Renal cortex interstitium (tissue), 15 donors: ENCODE measurements at places on chromosomes 13 and 19.

DNA sequence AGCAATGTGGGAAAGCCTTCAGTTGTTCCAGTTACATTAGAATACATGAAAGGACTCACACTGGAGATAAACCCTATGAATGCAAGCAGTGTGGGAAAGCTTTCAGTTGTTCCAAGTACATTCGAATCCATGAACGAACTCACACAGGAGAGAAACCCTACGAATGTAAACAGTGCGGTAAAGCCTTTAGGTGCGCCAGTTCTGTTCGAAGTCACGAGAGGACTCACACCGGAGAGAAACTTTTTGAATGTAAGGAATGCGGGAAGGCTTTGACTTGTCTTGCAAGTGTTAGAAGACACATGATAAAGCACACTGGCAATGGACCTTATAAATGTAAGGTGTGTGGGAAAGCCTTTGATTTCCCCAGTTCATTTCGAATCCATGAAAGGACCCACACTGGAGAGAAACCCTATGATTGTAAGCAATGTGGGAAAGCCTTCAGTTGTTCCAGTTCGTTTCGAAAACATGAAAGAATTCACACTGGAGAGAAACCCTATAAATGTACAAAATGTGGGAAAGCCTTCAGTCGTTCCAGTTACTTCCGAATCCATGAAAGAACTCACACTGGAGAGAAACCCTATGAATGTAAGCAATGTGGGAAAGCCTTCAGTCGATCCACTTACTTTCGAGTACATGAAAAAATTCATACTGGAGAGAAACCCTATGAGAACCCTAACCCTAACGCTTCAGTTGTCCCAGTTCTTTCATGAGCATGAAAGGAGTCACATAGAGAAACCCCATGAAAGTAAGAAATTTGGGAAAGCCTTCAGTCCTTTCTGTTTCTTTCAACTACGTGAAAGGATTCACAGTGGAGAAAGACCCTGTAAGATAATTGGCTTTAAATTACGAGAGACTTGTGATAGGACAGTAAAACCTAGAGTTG is 20.1 kb downstream of the ZNF627 start:
- no peak for DNase-seq

DNA sequence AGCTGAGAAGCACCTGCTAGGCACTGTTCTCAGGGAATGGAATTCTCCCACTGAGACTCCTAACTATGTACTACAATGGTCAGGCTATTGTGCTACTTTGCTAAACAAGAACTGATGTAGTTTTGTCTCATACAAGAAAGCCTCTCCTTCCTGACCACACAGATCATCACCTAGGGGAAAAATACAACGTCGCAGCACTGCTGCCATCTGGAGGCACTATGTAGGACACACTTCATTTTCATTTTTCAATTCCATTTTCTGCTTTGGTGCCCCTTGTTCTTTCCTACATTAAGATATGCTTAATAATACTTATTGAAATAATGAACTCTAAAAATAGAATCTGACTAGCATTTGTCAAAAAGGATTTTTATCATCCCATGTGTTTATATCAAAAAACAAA is 21.1 kb downstream of the PROSER1 start:
- DNase-seq: no peak

GRCh38 chr19:10805065-10805757 is 30.8 kb downstream of the TMED1 start:
- no peak for DNase-seq

DNA sequence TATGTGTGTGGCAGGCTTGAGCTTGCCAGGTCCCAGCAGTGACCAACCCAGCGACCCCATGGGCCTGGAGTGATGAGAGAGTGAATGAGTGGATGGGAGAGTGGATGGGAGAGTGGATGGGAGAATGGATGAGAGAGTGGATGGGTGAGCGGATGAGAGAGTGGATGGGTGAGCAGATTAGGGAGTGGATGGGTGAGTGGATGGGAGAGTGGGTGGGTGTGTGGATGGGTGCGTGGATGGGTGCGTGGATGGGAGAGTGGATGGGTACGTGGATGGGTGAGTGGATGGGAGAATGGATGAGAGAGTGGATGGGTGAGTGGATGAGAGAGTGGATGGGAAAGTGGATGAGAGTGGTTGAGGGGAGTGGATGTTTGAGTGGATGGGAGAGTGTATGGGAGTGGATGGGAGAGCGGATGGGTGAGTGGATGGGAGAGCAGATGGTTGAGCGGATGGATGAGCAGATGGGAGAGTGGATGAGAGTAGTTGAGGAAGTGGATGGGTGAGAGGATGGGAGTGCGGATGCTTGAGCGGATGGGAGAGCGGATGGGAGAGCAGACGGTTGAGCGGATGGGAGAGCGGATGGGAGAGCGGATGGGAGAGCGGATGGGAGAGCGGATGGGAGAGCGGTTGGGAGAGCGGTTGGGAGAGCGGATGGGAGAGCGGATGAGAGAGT is 10.3 kb upstream of the TEKTIP1 start:
- DNase-seq: no peak

DNA sequence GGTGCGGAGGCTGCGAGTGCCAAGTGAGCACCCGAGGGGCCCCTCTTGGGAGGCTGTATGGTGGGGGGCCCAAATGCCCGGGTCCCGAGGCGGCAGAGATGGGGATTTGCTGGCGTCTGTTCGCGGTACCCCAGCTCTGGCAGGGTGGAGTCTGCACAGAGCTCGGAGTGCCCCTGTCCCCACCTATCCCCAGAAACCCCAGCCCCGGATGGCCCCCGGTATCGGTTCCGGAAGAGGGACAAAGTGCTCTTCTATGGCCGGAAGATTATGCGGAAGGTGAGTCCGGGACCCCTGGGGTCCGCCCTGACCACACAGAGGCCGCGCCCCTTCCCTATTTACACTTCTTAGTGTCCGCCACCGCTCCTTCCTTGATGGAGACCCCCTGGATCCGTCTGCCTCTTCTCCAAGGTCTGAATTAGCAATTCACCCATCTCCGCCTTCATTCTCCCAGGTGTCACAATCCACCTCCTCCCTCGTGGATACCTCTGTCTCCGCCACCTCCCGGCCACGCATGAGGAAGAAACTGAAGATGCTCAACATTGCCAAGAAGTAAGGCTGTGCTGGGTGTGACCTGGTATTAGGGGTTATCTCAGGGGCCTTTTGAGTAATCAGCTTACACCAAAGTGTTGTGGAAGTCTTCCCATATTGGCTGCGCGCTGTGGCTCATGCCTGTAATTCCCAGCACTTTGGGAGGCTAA is 630 bp downstream of the PNPLA6 start:
- DNase-seq: no peak

- no peak for DNase-seq
Observed at GRCh38 chr19:55297267-55297666, 13.5 kb downstream of the BRSK1 start.

DNA sequence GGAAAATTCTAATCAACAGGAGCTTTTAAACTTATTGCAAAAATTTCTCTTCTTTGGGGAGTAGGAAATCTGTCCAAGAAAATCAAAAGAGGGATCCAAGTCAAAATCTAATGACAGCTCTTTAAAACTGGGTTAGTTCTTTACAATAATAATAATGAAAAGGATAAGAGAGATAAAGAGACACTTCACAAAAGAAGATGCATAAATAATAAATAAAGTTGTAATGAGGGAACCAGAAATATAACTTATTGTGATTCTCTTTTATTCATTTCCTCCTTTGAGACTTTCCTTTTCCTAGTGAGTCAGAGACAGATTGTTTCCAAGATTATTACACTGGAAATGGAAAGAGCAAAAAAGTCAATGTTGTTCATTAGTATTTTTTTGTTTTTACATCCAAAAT is 1029.3 kb downstream of the PCDH17 start:
- DNase-seq: no peak

- DNase-seq: no peak
Observed at GRCh38 chr13:41823476-41823875, 137.4 kb downstream of the VWA8 start.

GRCh38 chr13:28220166-28220565 is 81.8 kb downstream of the PAN3 start:
- DNase-seq: no peak

GRCh38 chr19:5302396-5302795 is 38.2 kb downstream of the PTPRS start:
- no peak for DNase-seq

DNA sequence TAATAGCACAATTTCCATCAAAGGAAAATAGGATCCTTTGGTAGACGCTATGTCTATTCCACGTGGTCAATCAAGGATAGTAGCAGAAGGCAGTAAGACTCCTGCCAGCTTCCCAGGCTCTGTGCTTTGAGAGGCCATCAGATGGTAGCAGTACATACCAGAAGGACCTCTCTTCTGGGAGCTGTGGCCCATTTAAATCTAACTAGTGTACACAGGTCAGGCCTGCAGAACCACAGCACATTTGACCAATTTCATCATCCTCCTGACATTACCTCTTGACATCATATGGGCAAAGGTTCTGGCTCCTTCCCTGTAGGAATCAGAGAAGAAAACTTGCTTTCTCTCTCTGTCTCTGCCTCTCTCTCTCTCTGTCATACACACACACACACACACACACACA is 229.6 kb upstream of the HTR2A start:
- no peak for DNase-seq

DNA sequence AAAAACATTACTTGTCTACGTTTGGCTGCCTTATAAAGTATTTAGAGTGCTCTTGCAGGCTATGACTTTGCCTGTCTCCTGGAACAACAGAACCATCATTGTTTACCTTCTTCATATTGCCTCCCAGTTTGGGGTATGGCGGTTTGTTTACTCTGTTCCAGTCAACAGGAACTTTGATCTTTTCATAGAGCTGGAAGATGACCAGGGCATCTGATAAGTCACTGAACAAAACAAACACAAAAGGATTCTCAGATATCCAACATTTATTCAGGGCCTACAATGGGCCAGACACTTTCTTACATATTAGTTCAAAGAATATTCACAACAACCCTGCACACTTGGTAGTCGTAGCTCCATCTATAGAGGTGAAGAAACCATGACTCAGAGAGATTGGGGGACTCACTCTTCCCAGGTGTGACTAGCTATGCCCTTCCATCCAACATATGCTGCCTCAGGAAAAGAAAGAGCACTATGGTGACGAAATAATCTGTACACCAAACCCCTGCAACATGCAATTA is 38.4 kb upstream of the CPB2 start:
- DNase-seq: no peak

- no peak for DNase-seq
Observed at GRCh38 chr13:95679722-95680121, 2.8 kb downstream of the DNAJC3 start.

- no peak for DNase-seq
Observed at GRCh38 chr13:27852491-27852890, 60.2 kb downstream of the GSX1 start.

DNA sequence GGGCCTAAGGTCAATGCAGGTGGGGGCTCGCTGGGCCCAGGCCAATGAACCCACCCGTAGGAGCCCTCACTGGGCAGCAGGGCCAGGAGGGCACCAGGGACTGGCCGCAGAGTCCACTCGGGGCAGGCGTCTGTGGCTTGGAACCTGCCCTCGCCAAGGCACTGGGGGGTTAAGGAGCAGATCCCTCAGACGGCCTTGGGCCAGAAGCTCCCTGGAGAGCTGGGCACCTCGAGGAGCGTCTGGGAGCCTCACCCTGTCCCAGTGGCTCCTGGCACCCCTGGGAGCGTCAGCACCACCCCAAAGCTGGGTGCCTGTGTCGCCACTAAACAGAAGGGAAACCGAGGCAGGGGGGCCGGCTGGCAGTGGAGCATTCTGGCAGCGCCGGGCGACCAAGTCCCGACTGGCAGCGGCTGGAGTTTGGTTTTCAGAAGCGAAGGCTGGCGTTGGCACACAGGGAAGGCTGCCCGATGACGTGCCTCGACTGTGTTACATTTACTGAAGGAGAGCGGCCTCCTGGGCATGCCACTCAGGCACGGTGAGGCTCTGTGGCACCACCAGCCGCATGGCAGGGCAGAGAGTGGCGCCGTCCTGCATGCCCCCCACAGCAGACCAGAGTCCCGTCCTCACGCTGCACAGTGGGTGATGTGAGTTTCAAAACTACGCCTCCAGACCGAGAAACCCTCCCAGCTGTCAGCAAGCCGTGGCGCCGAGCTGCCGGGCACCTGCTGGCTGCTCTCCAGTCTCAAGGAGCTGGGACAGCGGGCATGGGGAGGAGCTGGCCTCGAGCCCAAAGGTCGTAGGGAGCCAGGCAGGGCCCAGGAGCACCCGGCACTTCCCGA is 9.2 kb upstream of the MEX3D start:
- DNase-seq: no peak

GRCh38 chr19:58394821-58395219 is 636 bp upstream of the RNF225 start:
- no peak for DNase-seq

- no peak for DNase-seq
Observed at GRCh38 chr19:17775991-17776803, 18.7 kb upstream of the B3GNT3 start.

- peak; percentile 88 for DNase-seq
Observed at GRCh38 chr19:46944918-46945628, 74.6 kb upstream of the NPAS1 start.

GRCh38 chr13:111900390-111901131 is 166.4 kb upstream of the SOX1 start:
- peak; percentile 53 for DNase-seq

GRCh38 chr19:3842948-3843347 is 25.9 kb downstream of the ZFR2 start:
- no peak for DNase-seq

GRCh38 chr19:45160870-45161737 is at the start of gene NKPD1:
NKPD1 (minus strand) TSS chr19:45160982; CDS start chr19:45160150, 832 bp downstream.
- DNase-seq: no peak

GRCh38 chr13:99658261-99658991 is 157.2 kb downstream of the TM9SF2 start:
- DNase-seq: peak; percentile 73

- DNase-seq: no peak
Observed at GRCh38 chr19:33241530-33242101, 16.0 kb upstream of the SLC7A10 start.

- DNase-seq: no peak
Observed at GRCh38 chr19:33465371-33465770, 56.2 kb downstream of the PEPD start.

GRCh38 chr19:14021474-14021873 is 6.5 kb upstream of the RLN3 start:
- DNase-seq: no peak

DNA sequence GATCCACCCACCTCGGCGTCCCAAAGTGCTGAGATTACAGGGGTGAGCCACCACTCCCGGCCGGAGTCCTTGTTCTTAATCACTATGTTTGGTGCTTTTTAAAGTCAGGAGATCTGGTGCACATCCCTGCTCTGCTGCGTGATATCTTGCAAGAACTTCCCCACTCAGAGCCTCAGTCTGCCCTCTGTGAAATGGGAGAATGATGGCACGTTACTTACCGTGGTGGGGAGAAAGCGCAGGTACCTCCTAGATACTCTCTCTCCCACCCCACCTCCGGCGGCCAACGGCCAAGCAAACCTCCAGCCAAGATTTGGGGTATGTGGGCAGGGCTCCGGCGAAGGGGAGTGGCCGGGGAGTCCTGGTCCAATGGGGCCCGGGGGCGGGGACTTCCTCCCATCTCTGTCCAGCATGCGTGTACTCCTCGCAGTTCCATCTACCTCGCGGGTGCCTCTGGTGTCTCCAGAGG is at the start of gene RYR1:
Gene RYR1 (plus strand): TSS at position 424 of the 466 bp plus-strand sequence. CDS start 139 bp downstream, outside the sequence.
- no peak for DNase-seq

GRCh38 chr19:13099073-13099999 is 3.3 kb downstream of the LYL1 start:
- no peak for DNase-seq

- no peak for DNase-seq
Observed at GRCh38 chr13:51036418-51036817, 74.7 kb downstream of the C13orf42 start.
